Astrocyte of the spinal cord (primary cell): ENCODE measurements at places on chromosomes 2 and 18.

DNA sequence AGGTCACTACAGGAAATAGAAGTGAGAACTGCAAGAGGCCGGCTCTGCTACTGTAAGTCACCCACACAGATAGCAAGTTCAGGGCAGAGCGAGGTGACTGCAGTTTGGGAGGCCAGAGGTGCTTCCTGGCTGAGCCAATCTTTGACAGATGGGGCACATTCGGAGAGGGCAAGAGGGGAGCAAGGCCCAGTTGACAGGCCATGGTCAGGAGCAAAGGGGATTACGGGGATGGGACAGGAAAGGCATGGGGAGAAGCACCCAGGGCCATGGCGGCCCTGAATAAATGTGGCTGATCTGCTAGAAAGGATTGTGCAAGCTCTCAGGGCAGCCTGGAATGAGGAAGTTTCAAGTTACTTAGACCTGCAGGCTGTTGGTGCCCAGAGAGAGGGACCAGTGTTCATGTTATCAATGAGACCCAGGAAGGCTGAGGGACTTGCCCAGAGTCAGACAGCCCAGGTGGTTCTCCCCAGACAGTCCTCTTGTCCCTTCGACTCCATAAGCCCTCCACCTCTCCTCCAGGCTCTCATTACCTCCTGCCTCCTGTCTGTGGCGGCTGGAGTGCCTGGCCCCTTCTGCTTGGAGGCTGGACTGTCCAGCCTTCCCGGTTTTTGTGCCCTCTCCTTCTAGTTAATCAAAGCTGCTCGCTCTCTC lies 123.3 kb downstream of the CTIF start:
- peak; percentile 62 for DNase-seq

DNA sequence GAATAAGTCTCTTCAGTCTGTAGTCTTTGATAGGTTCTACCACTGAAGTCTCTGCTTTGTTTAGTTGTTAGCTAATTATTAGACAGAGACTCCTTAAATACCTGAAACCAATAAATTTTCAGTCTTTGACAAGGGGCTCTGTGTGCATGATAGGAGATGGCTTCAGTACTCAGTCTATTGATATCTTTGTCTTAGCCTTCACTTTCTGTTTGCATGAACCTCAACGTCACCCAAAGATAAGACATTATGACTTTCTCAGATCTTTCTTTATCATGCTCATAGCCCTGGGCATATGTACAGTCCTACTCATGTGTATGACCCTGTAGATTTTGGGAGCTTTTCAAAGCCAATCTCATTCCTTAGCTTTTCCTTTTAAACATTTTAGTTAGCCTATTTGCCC lies 183.5 kb upstream of the GCFC2 start:
- no peak for DNase-seq

- no peak for DNase-seq
Measured at GRCh38 chr2:36578343-36579296, 19.3 kb downstream of the FEZ2 start.

GRCh38 chr18:35142275-35142615 lies 98.6 kb upstream of the ZNF397 start:
- DNase-seq: no peak

DNA sequence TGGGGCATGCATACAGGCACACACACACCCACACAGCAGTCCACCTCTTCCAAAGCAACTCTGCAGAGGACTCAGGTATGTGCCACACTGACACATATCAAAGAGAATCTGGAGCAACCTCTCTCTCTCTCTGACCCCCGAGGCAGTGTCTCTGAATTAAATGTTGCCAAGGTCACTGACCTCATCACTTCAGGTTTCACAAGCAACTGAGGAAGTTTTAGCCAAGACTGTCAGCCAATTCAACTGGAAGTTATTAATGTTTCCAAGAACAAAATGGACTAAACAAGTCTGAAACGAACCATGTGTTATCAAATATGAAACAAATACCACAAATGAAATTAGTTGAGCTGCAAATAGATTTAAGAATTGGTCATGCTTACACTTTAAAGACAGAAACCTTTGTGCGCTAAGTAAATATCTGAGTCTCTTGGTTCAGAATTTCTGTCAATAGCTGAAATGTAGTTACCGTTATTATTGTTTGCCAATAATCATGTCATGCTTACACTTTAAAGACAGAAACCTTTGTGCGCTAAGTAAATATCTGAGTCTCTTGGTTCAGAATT lies 86.1 kb downstream of the SLC25A12 start:
- no peak for DNase-seq
